Stimulated activated CD8-positive, alpha-beta memory T cell treated with anti-CD3 and anti-CD28 coated beads, Interleukin-4, amount 100 ng/mL, for 4 hours (primary cell): ENCODE measurements at places on chromosomes 1 and 21.
A peak's percentile ranks its signal among the peaks of the same experiment; 100 is the strongest.

GRCh38 chr21:43866260-43866629 lies 1.2 kb downstream of the AGPAT3 start:
- no peak for DNase-seq

DNA sequence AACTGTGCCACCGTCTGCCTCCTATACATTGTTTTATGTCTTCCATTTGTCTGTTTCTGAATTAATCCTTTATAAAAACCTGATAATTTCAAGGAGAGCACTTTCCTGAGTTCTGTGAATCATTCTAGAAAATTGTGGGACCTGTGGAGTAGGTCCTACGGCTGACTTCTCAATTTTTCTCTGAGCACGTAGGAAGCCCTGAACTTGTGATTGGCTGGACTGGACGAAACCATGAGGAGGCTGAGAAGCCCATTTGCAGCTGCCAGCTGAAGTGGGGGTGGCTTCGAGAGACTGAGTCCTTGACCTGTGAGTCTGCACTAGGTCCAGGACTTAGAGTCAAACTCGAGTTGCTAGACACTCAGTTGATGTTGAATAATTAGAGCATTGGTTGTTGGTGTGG lies 277.1 kb upstream of the NCAM2 start:
- DNase-seq: no peak

- no peak for DNase-seq
Observed at GRCh38 chr1:56469640-56470371, 109.6 kb downstream of the PLPP3 start.

GRCh38 chr1:166906647-166907046 lies 30.6 kb upstream of the TADA1 start:
- DNase-seq: no peak

DNA sequence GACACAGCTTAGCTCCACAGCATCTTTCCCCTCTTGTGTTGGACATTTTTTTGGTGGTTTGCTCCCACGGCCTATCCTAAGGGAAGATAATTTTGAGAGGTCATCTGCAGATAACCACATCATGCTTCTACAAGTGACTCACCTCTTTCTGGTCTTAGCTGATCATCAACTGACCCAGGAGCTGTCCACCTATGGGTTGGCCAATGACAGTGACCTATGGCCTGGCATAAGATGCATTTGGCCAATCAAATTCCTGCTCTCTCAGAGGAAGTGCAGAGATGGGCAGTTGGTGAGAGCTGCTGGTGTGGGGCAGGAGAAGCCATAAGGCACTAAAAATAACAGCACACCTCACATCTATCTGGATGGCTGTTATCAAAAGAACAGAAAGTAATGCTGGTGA lies 100.0 kb upstream of the CLDN14 start:
- DNase-seq: no peak

DNA sequence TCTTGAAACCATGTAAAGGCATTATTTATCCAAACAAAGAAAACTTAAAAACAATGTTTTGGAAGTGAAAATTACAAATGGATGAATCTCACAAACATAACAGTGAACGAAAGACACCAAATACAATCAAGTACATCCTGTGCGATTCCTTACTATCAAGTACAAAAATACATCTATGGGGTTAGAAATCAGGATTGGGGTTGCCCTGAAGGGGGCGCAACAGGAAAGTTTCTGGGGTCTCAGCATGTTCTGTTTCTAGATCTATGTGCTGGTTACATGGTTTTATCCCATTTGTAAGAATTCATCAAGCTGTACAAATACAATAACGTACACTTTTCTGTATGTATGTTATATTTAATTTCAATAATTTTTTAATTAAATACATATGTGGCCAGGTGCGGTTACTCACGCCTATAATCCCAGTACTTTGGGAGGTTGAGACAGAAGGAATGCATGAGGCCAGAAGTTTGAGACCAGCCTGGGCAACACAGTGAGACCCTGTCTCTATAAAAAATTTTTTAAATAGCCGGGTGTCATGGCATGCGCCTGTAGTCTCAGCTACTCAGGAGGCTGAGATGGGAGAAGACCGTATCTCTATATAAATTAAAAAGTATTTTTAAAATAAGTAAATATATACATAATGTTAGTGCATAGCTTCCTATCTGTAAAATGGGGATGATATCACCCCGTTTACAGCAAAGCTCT lies 121.5 kb upstream of the SOD1 start:
- no peak for DNase-seq

- DNase-seq: no peak
Observed at GRCh38 chr1:210001751-210002150, 63.7 kb downstream of the SYT14 start.

- no peak for DNase-seq
Observed at GRCh38 chr1:59748123-59748522, 66.6 kb upstream of the HOOK1 start.

- no peak for DNase-seq
Observed at GRCh38 chr1:23611601-23612327, 52.5 kb upstream of the ID3 start.

- no peak for DNase-seq
Observed at GRCh38 chr1:1356166-1356795, 2.1 kb downstream of the MXRA8 start.

DNA sequence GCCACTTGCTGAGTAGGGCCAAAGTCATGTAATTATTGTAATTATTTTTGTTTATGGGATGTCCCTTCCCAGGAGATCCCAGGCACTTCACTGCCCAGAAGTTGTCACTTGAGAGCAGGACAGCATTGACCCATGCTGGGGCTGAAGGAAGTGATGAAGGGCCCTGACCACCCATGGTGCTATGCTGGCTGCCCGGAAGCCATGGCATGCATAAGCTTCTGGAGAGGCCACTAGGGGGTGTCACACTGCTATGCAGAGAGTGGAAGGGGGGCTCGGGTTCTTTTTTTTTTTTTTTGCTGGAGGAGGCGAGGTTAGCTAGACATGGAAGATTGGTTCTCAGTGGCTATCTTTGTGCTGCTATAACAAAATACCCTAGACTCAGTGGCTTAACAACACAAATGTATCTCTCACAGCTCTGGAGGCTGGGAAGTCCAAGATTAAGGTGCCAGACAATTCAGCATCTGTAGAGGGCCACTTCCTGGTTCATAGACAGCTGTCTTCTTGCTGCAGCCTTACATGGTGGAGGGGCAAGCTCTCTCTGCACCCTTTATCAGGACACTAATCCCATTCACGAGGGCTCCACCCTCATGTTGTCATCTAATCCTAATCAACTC lies 84.9 kb downstream of the CNIH3 start:
- no peak for DNase-seq

GRCh38 chr1:232548691-232549090 lies 81.2 kb downstream of the SIPA1L2 start:
- DNase-seq: no peak

GRCh38 chr1:173479649-173480048 lies 2.5 kb downstream of the PRDX6 start:
- no peak for DNase-seq

GRCh38 chr1:8463144-8463927 lies 145.4 kb downstream of the SLC45A1 start:
- DNase-seq: no peak

DNA sequence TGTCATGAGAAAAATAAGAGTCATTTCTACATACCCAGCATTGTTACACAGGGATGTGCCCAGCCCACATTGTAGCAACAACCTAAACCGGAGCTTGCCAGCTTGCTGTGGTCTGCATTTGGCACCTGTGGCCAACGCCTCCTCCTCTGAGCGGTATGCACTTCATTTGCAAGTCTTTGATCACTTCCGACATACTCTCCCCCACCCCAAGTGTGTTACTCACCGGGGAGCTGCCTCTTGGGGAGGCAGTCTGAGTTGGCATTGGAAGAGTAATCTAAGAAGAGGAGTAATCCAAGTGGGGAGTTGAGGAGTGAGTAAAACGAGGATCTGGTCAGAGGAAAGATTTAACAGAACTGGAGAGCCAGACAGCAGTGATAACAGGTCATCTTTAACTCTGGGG lies 3.8 kb downstream of the BCL9 start:
- peak; percentile 83 for DNase-seq

DNA sequence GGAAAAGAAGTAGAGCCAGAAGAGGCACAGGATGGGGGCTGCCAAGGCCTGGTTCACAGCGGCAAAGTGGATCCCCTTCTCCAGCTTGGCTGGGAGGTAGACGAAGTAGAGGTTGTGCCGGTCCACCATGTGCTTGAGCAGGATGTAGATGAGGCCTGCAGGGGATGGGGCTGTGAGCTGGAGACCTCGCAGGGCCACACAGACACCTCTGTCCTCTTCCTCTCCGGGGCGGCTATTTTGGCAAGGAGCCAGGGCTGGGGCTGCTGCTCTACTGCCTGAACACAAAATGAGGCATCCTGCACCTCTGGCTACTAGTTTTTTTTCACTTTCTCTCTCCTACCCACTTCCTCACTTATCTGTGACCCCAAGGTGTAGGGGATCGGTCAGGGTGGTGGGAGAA lies 32.3 kb downstream of the TMEM63A start:
- no peak for DNase-seq

DNA sequence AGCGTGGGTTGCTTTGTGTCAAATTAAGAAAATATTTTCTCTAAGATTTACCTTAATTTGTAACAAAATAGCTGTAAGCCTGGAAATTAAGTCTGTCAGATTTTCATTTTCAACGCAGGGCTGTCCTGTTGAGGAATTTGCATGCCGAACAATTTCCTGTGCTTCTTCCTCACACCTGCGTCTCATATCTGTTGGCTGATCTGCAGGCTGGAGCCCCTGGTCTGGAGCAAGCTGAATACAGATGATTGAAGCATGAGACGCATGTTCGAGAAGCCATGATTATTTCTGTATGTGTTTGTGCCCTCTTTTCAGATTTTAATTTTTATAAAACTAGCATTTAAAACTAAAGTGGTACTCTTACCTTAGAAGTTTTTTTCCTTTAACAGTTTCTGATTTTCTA lies 9.8 kb downstream of the MIXL1 start:
- DNase-seq: no peak

DNA sequence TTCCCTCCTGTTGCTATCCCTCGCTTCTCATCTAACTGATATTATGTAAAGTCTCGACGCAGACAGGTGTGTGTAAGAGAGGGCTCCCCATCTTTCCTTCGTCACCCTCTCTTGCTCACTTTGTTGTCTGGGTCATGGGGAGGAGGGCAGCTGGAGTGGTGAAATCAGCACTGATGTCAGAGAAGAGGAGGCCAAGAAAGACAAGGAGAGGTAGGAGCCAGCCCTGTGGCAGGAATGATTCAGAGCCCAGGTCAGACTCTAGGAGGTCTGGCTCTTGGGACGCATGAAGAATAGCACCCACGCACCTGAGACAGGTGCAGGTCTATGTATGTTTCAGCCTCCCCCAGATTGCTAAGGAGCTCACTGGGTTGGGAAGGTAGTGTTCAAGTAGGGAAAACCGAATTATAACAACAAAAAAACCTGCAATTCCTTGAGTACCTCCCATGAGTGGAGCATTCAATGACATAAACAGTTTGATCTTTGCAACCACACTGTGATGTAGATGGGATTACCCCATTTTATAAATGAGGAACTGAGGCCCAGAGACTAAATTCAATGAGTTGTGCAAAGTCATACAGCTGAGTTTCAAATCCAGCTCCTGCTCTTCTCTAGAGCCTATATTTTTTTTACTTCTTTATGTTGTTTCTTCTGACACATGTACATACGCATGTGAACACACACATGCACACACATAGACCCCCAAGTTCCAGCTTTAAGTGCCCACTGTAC lies 10.4 kb downstream of the NUAK2 start:
- no peak for DNase-seq

GRCh38 chr1:114156538-114157274 lies 3.0 kb upstream of the SYT6 start:
- DNase-seq: no peak

DNA sequence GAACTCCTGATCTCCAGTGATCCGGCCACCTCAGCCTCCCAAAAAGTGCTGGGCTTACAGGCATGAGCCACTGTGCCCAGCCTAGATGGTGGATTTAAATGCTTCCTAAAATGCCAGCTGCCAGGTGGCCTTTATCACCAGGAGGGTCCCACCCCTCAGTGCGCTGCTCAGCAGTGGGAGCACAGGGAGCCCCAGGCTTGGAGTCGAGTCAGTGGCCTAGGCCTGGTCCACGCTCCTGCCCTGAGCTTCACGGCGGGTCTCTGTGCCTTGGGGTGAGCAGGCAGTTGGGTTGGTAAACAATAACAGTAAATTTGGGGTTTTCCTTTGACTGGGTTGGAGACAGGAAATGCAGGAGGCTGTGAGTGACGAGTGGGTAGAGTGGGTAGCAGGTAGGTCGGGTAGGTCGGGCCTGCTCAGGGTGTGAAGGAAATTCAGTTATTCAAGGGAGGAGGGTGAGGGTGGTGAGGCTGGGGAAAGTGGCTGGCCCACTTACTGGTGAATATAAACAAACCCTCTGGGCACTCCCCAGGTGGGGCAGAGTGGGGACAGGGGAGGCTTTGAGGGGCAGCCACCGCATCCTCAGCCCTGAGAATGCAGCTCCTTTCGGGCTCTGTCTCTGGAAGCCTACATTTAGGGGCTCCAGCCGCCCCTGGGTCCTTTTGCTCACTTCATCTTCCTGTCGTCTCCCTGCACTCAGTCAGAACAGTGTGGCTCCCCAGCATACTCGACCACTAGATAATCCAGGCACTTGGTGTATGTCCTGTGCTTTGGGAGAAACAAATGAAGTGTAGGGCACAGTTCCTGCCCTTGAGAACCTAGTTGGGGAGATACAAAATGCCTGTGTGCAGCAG lies 33.5 kb upstream of the IL19 start:
- DNase-seq: peak; percentile 30

- DNase-seq: no peak
Observed at GRCh38 chr1:30161953-30162352, 561.4 kb downstream of the MATN1 start.

DNA sequence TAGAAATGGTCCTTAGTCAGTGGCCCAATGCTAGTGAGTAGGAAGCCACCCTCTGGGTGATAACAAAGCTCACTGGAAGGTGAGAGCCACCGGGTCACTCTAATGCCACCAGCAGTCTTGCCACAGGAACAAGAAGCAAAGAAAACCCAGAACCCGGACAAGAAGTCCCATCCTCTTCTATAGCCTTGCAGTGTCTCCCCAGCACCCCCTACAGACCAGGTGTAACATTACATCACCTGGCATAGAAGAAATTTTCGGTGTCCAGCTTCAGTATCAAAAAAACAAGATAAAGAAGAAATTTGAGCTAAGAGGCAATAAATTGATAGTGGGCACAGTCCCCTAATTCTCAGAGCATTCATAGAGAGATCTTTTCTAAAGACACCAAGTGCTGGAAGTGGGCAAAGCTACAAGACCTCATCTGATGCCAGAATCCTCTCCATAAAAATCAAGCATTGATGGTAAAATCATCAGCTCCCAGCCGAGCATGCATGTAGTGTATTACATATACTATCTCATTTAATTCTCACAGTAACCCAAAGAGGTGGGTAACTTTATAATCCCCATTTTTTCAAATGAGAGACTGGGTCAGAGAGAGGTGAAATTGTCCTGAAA lies 491.0 kb downstream of the MATN1 start:
- no peak for DNase-seq

GRCh38 chr1:202575918-202576653 lies 134.2 kb downstream of the SYT2 start:
- no peak for DNase-seq

- no peak for DNase-seq
Observed at GRCh38 chr21:46371204-46372013, 47.5 kb downstream of the PCNT start.

GRCh38 chr1:6111571-6111970 lies 65.9 kb downstream of the KCNAB2 start:
- no peak for DNase-seq

GRCh38 chr1:212700892-212701819 lies 1.5 kb upstream of the BATF3 start:
- no peak for DNase-seq
